Small intestine (tissue), 16 donors: ENCODE measurements at places on chromosomes 16 and 17. TPM values are rescaled to one million over a fixed set of nuclear protein-coding genes. Genes with fewer than 3 reads are reported as not detected.

The RAD51D gene
- polyA plus RNA-seq, result 5.1 TPM

GRCh38 chr16:88785106-88785924 is at the start of gene PIEZO1:
Gene PIEZO1 (minus strand): TSS chr16:88785220. CDS start chr16:88784964, 256 bp downstream.
- peaks cover 12% of the 10 kb centered on the region for H3K36me3 ChIP-seq
- peak; percentile 66 for DNase-seq
- H3K27me3 ChIP-seq, result no peaks in the 10 kb centered on the region

DNA sequence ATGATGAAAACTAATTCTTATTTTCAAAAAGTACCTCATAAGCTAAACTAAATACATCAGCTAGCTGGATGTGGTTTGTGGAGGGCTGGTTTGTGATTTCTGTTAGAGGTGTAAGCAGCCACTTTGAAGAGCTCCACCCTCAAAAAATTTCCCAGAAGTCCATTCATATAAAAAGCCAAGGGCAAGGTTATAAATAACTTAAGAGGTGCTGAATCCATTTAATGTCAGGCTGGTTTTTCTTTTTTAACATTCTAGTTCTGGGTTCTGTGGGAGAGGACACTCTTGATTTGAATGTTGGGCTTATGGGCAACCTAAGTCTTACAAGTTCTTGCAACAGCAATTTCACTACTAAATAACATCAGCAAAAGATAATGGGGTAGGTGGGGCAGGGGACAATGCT is 3.4 kb upstream of the WIPI1 start:
- no peaks in the 10 kb centered on the region for H3K27me3 ChIP-seq
- DNase-seq, result no peak
- H3K4me3 ChIP-seq, result no peak overlapping the region
- no peaks in the 10 kb centered on the region for H3K4me1 ChIP-seq
- H3K36me3 ChIP-seq, result no peaks in the 10 kb centered on the region

The CHST5 gene
- polyA plus RNA-seq, result 29.3 TPM

The KRT27 gene
- not detected for polyA plus RNA-seq

GRCh38 chr17:50533720-50534148 is 1.2 kb downstream of the EPN3 start:
- peak; percentile 94 for DNase-seq
- peaks cover 11% of the 10 kb centered on the region for H3K27me3 ChIP-seq
- no peaks in the 10 kb centered on the region for H3K36me3 ChIP-seq

The CSH2 gene
- not detected for polyA plus RNA-seq

DNA sequence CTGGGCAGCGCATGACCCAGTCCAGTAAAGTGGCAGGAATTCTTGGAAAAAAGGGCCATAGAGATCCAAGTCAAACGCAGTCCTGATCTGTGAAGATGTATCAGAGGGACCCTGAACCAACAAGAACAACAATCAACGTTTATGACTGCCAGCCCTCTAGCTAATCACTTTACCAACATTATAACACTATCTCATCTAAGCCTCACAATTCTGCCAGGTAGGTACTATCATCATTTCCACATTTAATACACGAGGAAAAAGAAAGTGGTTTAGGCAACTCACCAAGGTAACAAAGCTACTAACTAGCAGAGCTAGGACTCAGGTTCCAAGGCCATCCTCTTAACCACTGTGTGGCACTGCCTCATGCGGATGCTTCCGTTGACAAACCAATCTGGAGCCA is 28.1 kb downstream of the TEX2 start:
- H3K27me3 ChIP-seq, result no peaks in the 10 kb centered on the region
- no peak overlapping the region for H3K27ac ChIP-seq
- H3K36me3 ChIP-seq, result no peaks in the 10 kb centered on the region
- no peaks in the 10 kb centered on the region for H3K4me1 ChIP-seq
- H3K4me3 ChIP-seq, result no peak overlapping the region

DNA sequence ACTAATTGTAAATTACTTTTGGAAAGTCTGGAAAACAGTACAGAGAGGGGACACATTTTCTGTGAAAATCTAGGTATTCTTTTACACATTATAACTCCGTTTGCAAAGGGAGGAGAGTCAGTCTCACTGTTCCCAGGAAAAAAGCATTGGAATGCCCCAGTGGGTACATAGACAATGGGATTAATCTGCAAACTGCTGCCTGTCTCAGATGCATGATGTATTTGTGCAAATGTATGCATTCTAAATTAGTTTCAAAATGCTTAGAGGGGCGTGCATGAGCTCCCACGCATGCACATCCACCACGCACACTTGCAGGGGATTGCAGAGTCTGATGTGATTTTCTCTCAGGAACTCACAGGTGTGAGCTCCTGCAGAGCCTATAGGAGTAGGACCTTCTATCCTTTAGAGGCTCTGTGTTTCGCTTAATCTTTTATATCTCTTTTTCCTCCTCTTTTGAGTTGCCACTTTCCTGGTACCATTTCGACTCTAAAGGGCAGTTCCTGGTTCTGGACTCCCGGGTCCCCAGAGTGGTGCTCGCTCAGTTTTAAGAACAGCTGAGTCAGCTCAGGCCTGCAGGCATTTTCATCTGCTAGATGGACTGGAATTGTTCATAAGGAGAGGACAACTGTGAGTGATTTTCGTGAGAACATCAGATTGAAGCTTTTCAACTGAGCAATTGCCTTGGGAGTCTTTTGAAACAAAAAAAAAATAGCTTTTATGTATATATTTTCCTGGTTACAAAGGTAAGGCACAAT is 1.1 kb downstream of the BCO1 start:
- peaks cover 12% of the 10 kb centered on the region for H3K4me1 ChIP-seq
- H3K27ac ChIP-seq, result no peak overlapping the region
- no peak overlapping the region for H3K4me3 ChIP-seq
- H3K36me3 ChIP-seq, result no peaks in the 10 kb centered on the region

The CCT6B gene
- 2.7 TPM for polyA plus RNA-seq

GRCh38 chr16:69481901-69482341 is 57.5 kb downstream of the CYB5B start:
- no peak overlapping the region for H3K4me3 ChIP-seq
- H3K4me1 ChIP-seq, result no peaks in the 10 kb centered on the region
- no peaks in the 10 kb centered on the region for H3K36me3 ChIP-seq
- no peak for DNase-seq
- no peaks in the 10 kb centered on the region for H3K27me3 ChIP-seq

The SLC35G6 gene
- polyA plus RNA-seq, result 0.49 TPM

The STX1B gene
- not detected for polyA plus RNA-seq

DNA sequence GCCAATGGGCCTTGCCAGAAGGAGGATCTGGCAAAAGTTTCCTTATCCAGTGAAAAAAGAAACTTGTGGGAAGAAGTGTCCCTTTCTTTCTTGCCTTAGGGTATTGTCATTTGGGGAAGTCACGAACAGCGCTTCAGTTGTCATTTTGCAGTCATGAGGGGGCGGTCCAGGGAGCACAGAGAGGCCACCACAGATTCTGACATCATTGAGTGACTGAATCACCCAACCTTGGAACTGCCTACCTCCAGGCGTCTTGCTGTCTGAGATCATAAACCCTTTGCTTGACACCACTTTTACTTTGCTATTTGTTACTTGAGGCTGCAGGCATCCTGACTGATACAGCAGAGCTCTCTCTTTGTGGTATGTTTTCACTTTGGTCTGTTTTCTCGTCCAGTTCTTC is 3.1 kb upstream of the WSCD1 start:
- H3K27ac ChIP-seq, result no peak overlapping the region
- H3K36me3 ChIP-seq, result no peaks in the 10 kb centered on the region
- peaks cover 19% of the 10 kb centered on the region for H3K27me3 ChIP-seq
- no peak overlapping the region for H3K4me3 ChIP-seq
- no peaks in the 10 kb centered on the region for H3K4me1 ChIP-seq

DNA sequence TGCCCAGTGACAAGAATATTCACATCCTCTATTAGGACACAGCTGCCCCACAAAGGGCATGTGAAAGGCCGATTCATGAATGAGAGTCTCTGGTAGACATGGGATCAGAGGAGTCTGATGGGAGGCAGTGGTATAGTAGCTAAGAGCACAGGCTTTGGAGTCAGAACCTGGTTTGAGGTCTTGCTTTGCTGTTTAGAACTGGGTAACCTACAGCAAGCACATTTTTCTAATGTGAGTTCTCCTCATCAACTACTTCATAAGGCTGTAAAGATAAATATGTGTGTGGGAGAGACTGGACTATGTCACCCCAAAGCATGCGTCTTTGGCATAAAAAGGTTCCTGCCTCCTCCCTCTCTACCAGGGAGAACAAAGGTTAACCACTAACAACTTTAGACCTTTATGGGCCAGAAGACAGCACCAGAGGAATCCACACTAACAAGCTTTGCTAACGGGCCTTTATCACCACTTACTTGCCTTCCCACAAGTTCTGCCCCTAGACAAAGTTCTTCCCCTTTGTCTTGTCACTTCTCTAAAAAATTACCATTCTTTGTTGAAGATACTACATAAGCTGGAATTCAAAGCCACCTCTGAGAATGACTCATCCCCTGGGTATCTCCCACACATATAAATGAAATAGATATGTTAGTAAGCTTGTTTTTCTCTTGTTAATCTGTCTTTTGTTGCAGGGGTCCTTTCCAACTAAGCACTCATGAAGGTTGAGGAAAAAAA is 21.1 kb downstream of the CDR2 start:
- H3K4me1 ChIP-seq, result peaks cover 13% of the 10 kb centered on the region
- peak overlapping the region; percentile 84 for H3K27ac ChIP-seq
- peak; percentile 94 for DNase-seq
- no peaks in the 10 kb centered on the region for H3K27me3 ChIP-seq

GRCh38 chr16:86018487-86018886 is 119.5 kb downstream of the IRF8 start:
- DNase-seq, result peak; percentile 58
- H3K27me3 ChIP-seq, result no peaks in the 10 kb centered on the region
- H3K4me3 ChIP-seq, result no peak overlapping the region
- H3K36me3 ChIP-seq, result no peaks in the 10 kb centered on the region
- no peaks in the 10 kb centered on the region for H3K4me1 ChIP-seq

- H3K4me3 ChIP-seq, result peak overlapping the region; percentile 55
- H3K36me3 ChIP-seq, result peaks cover 40% of the 10 kb centered on the region
- H3K27ac ChIP-seq, result peak overlapping the region; percentile 76
- peaks cover 4% of the 10 kb centered on the region for H3K4me1 ChIP-seq
Measured at GRCh38 chr17:75271955-75272847, 1.2 kb upstream of the MIF4GD start.

The GINS2 gene
- 11.2 TPM for polyA plus RNA-seq

- no peak overlapping the region for H3K4me3 ChIP-seq
- no peaks in the 10 kb centered on the region for H3K36me3 ChIP-seq
- no peaks in the 10 kb centered on the region for H3K27me3 ChIP-seq
- no peaks in the 10 kb centered on the region for H3K4me1 ChIP-seq
- no peak overlapping the region for H3K27ac ChIP-seq
Measured at GRCh38 chr17:59423137-59423724, 91.8 kb downstream of the YPEL2 start.

The TSPAN10 gene
- not detected for polyA plus RNA-seq

The TNFRSF17 gene
- 0.04 TPM for polyA plus RNA-seq

- H3K27me3 ChIP-seq, result no peaks in the 10 kb centered on the region
- no peaks in the 10 kb centered on the region for H3K4me1 ChIP-seq
- no peaks in the 10 kb centered on the region for H3K36me3 ChIP-seq
- DNase-seq, result no peak
Measured at GRCh38 chr16:10791048-10791447, 27.5 kb downstream of the TVP23A start.

DNA sequence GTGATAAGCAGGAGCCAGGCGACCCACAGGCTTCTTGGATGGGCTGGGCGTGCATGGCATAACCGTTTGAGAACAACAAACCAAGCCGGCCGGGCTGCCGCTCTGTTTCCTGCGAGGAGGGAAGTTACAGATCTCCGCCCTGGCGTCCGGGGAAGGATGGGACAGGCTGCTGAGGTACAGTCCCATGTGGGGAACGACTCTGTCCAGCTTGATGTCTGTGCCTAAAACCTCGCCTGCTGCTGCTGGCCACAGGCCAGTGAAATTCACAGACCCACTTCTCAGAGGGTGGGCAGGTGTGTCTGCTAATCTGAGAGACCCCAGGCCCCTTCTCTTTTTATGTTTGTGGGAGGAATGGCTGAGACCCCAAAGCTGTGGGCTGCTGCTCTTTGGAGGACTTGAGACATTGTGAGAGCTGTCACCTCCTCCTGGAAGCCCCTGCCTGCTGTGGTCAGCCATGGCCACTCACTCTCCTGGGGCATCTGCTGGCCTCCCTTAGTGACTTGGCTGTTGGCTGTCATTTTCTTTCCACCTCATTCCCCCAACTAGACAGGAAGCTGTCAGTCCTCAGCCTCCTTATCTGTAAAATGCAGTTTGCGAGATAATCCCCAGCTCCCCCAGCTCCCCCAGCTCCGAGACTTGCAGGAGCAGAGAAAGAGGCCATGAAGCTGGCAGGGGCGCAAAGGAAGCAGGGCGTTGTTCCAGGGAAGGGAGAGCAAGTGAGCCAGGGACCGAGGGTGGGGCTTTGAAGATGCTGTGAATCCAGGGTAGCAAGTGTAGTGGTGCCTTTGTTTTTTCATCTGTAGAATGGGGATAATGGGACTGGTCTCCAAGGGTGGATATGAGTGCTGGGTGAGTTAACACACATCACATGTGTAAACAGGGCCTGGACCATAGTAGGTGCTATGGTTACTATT is 51.0 kb downstream of the CMIP start:
- H3K4me3 ChIP-seq, result no peak overlapping the region
- no peaks in the 10 kb centered on the region for H3K27me3 ChIP-seq
- H3K4me1 ChIP-seq, result peaks cover 28% of the 10 kb centered on the region

DNA sequence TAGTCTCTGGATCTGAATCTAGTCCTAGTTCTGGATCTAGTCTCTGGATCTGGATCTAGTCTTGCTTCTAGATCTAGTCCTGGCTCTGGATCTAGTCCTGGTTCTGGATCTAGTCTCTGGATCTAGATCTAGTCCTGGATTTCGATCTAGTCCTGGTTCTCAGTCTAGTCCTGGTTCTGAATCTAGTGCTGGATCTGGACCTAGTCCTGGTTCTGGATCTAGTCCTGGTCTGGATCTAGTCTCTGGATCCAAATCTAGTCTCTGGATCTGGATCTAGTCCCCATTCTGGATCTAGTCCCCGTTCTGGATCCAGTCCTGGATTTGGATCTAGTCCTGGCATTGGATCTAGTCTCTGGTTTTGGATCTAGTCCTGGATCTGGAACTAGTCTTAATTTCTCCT is 29.9 kb upstream of the VAT1L start:
- DNase-seq, result no peak
- H3K4me1 ChIP-seq, result no peaks in the 10 kb centered on the region
- no peak overlapping the region for H3K27ac ChIP-seq
- no peaks in the 10 kb centered on the region for H3K36me3 ChIP-seq
- H3K4me3 ChIP-seq, result no peak overlapping the region

GRCh38 chr16:65195998-65196397 is 74.1 kb upstream of the CDH11 start:
- H3K4me1 ChIP-seq, result no peaks in the 10 kb centered on the region
- H3K27me3 ChIP-seq, result no peaks in the 10 kb centered on the region
- H3K4me3 ChIP-seq, result no peak overlapping the region
- no peak for DNase-seq
- no peaks in the 10 kb centered on the region for H3K36me3 ChIP-seq

- no peaks in the 10 kb centered on the region for H3K4me1 ChIP-seq
- no peaks in the 10 kb centered on the region for H3K27me3 ChIP-seq
- no peak overlapping the region for H3K27ac ChIP-seq
- DNase-seq, result no peak
- no peak overlapping the region for H3K4me3 ChIP-seq
- no peaks in the 10 kb centered on the region for H3K36me3 ChIP-seq
Measured at GRCh38 chr17:61699694-61700093, 108.7 kb upstream of the NACA2 start.
